Dermis blood vessel endothelial cell (primary cell): ENCODE measurements at places on chromosomes 7 and 10. TPM values are rescaled to one million over a fixed set of nuclear protein-coding genes. Genes with fewer than 3 reads are reported as not detected.
A peak's percentile ranks its signal among the peaks of the same experiment; 100 is the strongest.

DNA sequence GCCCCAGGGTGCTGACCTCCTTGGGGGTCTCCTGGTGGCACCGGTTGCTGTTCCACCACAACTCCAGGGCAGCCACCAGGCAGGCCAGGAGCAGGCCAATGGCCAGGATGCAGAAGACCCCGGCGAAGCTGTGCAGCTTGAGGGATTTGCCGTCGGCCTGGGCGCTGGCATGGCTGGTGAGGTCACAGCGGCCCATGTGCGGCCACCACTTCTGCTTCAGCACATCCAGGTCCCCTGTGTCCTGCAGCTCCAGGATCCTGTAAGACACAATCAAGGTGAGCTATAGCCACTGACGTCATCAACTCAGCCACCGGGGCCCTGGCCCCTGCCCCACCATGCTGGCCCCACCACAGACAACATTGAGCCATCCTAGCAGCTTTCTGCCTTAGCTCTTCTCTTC lies 753.2 kb downstream of the GRID1 start:
- no peak for DNase-seq

DNA sequence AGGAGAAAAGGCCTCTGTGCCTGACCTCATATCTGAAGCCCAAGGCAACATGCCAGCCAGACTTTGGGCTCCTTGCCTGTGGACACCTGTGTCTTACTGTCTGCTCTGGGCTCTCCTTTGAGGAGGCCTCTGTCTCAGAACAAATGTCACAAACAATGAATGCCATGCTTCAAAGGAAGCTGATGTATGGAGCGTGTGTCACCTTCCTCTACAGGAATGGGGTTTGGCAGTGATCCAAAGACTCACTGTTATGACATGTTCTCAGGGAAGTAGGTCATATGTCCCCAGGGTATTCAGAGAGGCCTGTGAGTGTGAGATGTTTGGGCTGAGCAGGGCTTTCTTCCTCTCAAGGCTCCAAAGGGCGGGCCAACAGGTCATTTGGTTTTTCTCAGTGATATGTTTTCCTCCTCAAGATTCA lies 38.4 kb downstream of the PTPRE start:
- peak; percentile 100 for DNase-seq

Gene PON1
- not detected in 2 replicates for total RNA-seq

DNA sequence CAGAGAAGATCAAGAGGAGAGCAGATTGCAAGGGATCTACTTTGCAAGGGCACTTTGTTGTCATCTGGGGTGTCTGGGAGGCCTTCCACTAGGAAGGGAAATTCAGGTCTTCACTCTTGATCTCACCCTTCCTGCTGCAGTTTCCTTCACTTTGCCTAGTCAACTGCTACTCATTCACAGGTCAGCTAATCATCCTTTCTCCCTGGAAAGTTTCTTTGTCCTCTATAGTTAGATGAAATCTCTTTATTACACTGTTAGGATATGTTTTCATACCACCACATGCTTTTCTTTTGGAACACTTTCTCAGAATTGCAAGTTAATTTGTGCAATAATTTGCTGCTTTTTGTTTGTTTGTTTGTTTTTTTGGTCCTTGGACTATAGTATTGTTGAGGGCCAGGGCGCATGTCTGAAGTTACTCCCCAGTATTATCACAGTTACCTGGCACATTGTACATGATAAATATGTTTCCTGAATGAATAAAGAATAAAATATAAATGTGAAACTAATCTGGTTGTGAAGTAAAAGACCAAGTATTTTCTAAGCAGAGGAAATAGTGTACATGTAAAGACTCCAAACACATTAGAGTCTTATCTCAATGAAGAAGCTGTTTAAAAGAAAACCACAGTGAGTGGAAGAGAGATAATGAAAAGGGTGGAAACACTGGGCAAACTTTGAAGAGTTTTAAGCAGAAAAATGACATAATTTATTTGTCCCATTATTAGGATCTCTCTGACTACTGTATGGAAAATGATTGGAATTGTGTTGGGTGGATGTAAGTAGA lies 139.9 kb upstream of the DGKB start:
- DNase-seq, result peak; percentile 5

Gene SPDYE8
- total RNA-seq, result not detected in 2 replicates

DNA sequence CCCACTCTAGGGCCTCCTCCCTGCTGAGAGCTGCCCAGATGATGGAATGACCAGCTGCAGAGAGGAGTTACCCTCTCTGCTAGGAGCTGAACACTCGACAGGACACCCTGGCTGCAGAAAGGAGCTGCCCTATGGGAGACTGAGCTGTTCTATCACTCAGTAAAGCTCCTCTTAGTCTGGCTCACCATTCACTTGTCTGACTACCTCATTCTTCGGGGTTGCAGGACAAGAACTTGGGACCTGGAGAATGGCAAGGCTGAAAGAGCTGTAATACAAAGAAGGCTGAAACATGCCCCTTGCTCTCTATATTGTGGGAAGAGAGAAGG lies 30.5 kb downstream of the CRTAC1 start:
- DNase-seq, result no peak

DNA sequence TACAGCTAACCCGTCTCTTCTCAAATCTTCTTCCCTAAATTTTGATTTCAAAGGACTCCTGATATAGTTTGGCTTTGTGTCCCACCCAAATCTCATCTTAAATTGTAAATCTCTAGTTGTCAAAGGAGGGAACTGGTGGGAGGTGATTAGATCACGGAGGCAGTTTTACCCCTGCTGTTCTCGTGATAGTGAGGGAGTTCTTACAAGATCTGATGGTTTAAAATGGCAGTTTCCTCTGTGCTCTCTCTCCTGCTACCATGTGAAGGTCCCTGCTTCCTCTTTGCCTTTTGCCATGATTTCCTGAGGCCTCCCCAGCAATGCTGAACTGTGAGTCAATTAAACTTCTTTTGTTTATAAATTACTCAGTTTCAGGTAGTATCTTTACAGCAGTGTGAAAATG lies 269.3 kb downstream of the POLR1F start:
- no peak for DNase-seq

DNA sequence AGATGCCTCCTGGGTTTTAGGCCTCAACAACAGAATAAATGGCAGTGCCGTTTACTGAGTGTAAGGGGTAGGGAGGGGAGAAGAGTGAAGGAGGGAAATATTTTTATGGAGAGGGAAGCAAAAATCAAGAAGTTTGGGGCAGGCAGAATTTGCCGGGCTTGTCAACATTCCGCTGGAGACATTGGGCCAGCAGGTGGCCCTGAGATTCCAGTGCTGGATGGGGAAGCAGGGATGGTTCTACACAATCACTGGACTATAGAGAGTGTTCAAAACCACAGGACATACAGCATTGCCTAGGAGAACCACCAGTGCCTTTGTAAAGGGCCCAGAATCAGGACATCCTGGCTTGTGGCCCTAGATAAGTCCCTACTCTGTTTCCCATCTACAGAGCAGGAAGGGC lies 598.6 kb upstream of the MGMT start:
- no peak for DNase-seq

DNA sequence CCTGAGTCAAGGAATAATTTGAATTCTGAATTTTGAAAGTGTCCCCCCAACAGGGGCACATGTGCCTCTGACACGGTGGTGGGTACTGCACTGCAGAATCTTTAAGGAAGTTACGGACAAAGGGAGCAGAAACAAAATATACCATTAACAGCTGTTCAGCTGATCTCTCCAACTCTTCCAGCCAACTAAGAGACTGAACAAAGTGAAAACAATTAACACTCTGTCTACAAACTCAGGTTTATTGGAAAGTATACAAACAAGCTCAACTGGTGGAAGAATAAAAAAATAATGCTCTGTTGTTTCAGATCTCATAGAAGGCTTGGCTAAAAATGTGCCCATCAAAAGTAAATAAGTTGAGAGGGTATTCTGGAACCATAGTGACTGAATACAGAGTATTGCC lies 34.4 kb downstream of the ASB4 start:
- DNase-seq, result no peak

- no peak for DNase-seq
Observed at GRCh38 chr10:52949899-52950298, 177.3 kb upstream of the MBL2 start.

- DNase-seq, result no peak
Observed at GRCh38 chr7:3959364-3959763, 658.3 kb downstream of the SDK1 start.

DNA sequence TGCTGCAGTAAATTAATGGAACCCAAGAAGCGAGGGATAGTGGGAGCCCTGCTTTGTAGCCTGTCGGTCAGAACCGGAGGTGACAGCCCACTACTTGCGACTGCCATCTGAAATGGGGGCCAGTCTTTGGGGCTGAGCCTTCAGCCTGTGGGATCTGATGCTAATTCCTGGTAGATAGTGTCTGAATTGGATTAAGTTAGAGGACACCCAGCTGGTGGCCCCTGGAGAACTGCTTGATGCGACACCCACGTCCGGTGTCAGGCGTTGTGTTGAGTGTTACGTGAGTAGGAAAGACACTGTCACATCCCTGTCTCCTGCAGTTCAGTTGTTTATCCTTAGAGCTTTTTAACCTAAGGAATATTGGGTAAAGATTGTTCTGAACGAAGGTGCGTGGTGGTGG lies 5.0 kb downstream of the EIF3B start:
- no peak for DNase-seq

DNA sequence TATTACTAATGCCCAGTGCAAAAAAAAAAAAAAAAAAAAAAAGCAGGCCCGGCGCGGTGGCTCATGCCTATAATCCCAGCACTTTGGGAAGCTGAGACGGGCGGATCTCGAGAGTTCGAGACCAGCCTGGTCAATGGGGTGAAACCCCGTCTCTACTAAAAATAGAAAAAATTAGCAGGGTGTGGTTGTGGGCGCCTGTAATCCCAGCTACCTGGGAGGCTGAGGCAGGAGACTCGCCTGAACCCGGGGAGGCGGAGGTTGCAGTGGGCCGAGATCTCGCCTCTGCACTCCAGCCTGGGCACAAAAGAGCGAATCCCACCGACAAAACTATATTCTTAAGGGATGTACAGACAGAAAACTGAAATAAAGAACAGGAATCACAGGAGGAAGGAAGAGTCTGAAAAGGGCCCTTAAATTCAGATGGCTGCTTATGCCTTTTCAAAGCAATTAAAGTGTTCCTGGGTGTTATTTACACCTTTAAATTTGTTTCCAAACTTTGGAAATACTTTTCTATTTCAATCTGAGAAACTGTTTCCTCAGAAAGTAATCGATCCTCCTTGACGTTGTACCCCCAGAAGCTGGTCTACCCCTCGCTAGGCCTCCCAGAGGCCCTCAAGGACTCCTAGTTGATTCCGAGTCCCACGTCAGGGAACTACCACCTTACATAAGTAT lies 2.0 kb upstream of the KMT2E start:
- no peak for DNase-seq

GRCh38 chr7:17558558-17559332 lies 260.3 kb downstream of the AHR start:
- no peak for DNase-seq

Gene AGR2
- 0.51 TPM in 1 of 2 replicates, not detected in the other for total RNA-seq

DNA sequence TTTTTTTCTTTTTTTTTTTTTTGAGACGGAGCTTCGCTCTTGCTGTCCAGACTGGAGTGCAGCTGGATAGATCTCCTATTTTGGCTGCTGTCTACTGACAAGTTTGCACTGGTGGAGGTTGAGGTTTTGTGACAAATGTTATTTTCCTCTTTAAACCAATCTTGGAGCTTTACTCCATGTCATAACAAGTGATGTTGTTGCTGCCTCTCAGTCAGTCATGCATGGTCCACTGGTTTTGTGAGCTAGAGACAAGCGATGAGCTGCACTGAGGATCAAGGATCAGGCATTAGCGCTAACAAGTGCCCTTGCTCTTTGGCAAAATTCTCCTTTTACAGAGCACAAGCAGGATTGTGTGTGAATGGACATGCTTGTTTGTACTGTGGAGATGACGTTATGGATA lies 805 bp upstream of the WDFY4 start:
- DNase-seq, result no peak

DNA sequence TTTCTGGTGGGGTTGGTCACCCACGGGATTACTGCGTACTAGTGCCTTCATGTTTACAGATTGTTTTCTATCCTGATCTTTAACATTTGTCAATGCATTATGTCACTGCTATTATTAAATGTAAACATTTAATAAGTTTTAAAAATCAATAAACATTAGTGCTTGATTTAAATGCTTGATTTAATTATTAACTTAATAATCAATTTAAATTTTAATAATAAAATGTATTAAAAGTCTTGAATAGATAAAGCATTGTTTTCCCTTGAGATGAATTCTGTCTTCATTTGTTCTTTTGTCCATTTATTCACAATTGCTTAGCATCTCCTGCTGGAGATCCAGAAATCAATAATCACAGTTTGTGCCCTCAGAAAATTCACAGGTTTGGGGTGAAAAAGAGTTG lies 201.8 kb upstream of the HDAC9 start:
- no peak for DNase-seq

Gene GPER1
- total RNA-seq, result 1.0 and 2.0 TPM in 2 replicates

DNA sequence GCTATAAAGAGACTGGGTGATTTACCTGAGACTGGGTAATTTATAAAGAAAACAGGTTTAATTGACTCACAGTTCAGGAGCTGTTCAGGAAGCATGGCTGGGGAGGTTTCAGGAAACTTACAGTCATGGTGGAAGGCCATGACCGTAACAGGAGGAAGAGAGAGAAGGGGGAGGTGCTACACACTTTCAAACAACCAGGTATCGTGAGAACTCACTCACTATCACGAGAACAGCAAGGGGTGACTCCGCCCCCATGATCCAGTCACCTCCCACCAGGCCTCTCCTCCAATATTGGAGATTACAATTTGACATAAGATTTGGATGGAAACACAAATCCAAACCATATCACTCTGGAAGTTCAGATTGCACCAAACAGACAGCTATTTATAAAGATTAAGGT lies 59.8 kb upstream of the ARHGAP21 start:
- DNase-seq, result no peak

DNA sequence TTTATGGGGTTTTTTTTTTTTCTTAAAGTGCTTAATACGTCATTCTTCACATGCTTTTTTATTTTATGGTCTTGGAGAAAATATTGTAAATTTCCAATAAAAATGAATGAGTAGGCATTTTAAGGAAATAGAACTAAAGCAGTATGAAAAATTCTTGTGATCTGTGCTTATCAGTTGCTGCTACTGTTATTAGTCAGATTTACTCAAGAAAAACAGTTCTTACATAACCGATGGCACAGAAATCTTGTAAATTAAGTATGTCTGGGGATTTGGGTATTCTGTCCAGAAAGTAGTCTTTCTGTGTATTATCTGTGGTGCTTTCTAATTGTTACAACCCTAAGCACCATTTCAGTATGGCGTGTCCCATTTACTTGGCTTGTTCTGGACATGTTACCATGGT lies 64.7 kb downstream of the LRGUK start:
- no peak for DNase-seq

Gene CACUL1
- 33.4 and 39.0 TPM in 2 replicates for total RNA-seq

DNA sequence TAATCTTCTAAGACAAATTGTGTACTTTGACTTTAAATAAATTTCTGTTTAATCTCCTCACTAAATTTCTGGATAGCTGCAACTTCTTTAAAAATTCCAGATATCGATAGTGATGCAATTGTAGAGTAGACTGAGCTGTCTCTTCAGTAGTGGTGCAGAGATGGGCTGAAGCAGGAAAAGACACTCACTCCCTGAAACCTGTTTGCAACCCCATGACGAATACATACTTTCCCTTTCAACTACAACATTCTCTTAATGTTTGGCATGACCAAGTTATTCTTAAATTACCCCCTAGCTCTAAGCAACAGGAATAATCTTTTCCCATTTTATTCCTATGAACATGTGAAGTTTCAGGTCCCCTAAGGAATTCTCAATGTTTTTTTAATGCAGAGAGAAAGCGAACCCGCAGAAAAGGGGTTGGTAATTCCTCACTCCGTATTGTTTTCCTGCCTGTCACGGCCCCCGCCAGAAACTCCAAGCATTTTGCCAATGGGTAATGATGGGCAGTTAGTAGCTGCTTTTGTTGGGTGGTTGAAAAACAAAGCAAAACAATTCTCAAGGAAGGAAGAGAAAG lies 1.3 kb downstream of the THSD7A start:
- DNase-seq, result peak; percentile 63

Gene NUTM2A
- total RNA-seq, result 0.09 and 0.85 TPM in 2 replicates

Gene OR2A5
- total RNA-seq, result not detected in 2 replicates
